ENCODE measurements at places on chromosomes 2 and 18.

DNA sequence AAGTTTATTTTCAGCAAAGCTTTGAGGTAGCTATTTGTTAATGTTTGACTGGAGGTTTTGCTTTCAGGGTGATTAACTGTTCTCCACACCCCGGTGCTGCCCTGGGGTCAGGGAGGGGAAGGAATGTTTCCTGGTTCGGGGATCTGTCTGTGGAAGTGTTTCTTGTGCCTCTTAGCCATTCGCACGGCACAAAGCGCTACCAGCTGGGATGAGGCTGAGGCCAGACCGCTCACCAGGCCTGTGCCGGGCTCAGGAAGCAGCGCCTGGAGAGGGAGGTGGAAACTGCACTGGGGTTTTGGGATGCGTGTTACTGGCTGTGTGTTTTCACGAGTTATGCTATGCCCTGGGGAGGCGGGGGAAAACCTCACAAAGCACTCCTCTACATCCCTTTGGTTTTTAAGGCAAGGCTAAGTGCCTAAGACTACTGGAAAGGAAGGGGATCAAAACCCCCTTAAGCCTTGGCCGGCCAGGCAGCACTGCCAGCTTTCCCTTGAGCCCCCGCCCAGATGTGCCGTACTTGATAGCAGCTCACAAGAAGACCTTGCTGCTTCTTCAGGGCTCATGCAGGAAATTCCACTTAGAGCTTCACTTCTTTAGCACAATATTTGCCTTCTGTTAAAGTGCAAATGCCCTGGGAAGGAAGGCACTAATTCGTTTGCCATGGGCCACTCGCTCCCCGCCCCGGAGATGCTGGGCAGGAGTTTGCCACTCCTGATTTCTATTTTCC, 65.7 kb upstream of the CNGA3 start:
- no peak for DNase-seq

- no peak for DNase-seq
These were observed 1296.0 kb upstream of the ZEB2 start for GRCh38 chr2:145815933-145816332.

- peak; percentile 58 for DNase-seq
These were observed 73.4 kb downstream of the ACTR2 start for GRCh38 chr2:65300761-65301711.

DNA sequence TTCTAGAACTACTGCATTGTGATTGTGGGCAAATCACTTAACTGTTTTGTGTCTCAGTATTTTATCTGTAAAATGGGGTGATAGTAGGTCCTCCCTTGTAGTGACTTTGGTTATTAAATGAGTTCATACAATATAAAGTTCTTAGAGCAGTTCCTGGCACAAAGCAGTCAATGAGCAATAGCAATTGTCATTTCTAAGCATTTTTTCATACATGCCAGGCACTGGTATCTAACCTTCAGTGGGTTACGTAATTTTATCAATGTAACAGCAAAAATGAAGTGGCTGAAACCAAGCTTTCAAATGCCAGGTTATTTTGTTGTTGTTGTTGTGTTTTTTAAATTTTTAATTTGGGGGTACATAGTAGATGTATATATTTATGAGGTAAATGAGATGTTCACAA, 401.9 kb downstream of the MEIS1 start:
- no peak for DNase-seq

GRCh38 chr18:57728941-57729511, 74.1 kb downstream of the ATP8B1 start:
- DNase-seq = no peak

DNA sequence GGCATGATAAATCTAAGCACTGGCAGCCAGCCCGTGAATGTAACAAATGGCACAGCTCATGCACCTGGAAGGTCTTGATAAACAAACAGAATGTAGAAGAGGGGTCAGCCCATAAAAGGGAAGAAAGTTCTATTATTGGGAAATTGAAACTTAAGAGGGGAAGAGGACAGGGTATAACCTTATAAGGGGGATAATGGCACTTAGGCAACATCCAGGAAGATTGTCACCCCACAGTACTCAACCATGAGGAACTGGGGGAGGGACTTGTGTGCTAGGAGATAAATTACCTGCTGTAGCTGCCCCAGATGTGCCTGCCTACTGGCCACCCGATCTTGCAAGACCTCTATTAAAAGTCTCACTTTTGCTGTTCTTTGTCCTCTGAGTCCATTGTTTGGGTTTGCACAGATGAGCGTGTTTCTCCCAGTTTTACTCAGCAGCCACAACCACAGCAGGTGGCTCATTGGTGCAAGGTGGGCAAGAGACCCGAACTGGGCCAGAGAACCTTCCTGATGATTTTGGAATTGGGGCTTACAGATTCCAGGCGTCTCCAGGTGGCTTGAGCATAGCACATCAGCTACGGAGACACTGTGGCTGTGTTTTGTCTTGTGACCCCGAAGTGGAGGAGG, 79.0 kb upstream of the TAF1B start:
- no peak for DNase-seq

DNA sequence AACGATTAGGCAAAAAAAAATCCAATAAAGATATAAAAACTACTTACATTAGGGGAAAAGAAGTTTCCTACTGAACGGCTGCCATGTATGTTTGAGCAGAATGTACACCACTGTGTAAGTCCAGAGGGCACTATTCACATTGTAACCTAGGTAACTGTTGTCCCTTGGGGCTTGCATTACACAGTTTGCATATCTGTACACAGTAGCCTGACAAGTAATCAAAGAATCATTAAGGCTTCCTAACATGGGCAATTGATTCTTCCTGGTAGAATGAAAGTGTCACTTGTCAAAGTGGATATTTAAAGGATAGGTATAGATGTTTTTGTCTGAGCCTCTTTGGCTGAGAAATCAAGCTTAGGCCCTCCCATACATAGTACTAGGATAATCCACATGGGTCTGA, 39.1 kb downstream of the PLEK start:
- DNase-seq = no peak

- DNase-seq = no peak
These were observed 35.9 kb downstream of the ADI1 start for GRCh38 chr2:3483227-3483985.

- DNase-seq = no peak
These were observed 137.5 kb downstream of the NDUFA10 start for GRCh38 chr2:239887604-239888003.

All from stimulated activated CD8-positive, alpha-beta memory T cell treated with anti-CD3 and anti-CD28 coated beads, Interleukin-12 subunit alpha, Interleukin-12 subunit beta, amount 100 ng/mL, for 4 hours (primary cell).